ENCODE measurements at places on chromosomes 7 and 10.

GRCh38 chr7:118054529-118054928 is 129.4 kb upstream of the LSM8 start:
- no peak for DNase-seq

DNA sequence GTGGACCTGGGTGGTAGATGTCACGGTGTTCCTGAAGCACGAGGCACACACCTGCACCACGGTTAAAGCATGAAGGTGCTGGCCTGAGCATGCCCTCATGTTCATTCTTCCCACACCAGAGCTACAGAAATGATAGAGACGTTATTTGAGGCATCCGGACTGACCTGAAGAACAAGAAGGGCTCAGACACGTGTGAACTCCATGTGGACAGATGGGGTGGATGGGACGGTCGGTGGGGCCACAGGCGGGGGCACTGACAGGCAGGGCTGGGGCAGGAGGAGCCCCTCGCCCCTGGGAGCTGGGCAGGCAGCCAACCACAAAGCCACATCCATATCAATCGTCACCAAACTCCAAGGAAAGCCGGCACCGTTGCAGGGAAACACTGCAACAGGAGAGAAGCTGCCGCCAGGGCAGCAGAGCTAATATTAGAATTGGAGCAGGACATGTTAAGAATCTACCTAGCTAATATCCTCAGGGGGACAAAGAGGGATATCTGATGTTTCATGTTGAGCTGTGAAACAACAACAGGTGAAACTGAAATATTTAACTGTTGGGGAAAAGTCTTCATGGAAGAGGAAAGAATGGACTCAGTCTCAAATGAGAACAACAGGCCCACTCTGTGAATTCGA is 37.8 kb upstream of the DIP2C start:
- DNase-seq: no peak

DNA sequence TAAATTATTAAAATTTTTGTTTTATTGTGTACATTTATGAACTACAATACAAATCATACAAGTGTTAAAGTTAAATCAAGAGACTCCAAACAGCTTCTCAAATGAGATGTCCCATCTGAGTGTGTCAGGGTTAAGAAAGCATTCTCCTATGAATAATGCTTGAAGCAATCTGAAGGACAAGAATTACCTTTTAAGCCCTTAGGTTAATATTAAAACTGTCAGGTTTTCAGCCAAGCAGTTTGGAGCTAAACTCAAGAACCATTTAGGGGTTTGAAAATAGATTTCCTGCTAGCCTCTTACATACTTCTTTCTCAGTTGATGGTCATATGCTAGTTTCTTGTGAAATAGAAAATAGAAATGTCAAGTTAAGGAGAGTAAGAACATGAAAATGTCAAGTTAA is 38.3 kb downstream of the LIPJ start:
- no peak for DNase-seq

- DNase-seq: no peak
These were observed 34.0 kb downstream of the CUL2 start for GRCh38 chr10:35056133-35056532.

- DNase-seq: no peak
These were observed 33.8 kb downstream of the C10orf53 start for GRCh38 chr10:49713266-49713665.

- no peak for DNase-seq
These were observed 24.9 kb downstream of the MTURN start for GRCh38 chr7:30159698-30160143.

All from stimulated activated CD4-positive, alpha-beta T cell treated with anti-CD3 and anti-CD28 coated beads, Interleukin-4, amount 100 ng/mL, for 1 hour (primary cell).